A172 (cell line): ENCODE measurements at places on chromosomes 11 and 22. TPM values are rescaled to one million over a fixed set of nuclear protein-coding genes. Genes with fewer than 3 reads are reported as not detected.
A peak's percentile ranks its signal among the peaks of the same experiment; 100 is the strongest.

The CREB3L1 gene
- 7.5 and 15.4 TPM in 2 replicates for total RNA-seq

The CARD18 gene
- not detected in 2 replicates for total RNA-seq

DNA sequence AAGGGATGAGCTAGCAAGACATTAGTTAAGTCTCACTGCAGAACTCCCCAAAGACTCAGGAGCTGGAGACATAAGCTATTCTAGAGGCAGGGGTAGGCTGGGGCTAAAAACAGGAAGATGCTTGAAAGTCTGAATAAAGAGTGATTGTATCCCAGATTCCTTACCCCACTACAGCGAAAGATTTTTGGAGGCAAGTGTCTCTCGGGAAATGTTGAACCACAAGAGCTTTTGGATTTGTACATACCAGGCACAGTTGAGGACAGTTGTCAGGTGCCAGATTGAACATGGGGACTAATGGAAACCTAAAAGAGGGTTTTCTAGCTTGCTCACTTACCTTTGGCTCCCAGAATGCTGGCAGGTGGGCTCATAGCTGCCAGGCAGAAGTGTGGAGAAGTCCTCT, 43.5 kb upstream of the OR9Q1 start:
- no peak for DNase-seq

- DNase-seq = no peak
Observed at GRCh38 chr11:57210781-57211180, 26.3 kb downstream of the APLNR start.

GRCh38 chr11:96299155-96299888, 43.7 kb downstream of the MAML2 start:
- DNase-seq = no peak

DNA sequence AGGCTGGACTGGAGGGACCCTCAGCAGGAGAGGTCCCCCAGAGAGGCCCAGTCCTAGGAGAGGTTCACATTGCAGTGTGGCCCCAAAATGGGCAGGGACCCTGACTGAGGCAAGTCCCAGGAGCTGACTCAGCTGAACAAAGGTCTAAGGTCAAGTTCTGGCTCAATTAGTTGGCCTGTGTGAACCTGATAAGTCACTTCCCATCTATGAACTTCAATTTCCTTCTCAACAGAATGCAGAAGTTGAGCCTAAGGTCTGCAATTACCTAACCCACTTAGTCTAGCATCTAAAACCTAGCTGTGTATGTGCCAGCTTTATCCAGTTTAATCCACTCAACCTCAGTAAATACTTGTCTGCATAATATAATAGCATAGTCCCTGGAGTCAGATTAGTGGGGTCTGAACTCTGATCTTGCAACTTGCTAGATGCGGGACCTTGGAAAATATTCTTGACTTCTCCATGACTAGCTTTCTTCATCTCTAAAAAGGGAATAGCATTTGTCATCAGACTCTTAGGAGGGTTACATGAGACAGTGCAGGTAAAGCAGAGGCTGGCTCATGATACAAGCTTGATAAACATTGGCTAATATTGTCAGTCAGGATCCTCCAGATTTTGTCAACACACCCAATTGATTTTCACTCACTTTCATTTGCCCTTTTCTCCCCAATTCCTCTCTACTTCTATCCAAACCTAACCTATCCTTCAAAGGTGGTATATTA, 465.5 kb downstream of the INSC start:
- DNase-seq = no peak

DNA sequence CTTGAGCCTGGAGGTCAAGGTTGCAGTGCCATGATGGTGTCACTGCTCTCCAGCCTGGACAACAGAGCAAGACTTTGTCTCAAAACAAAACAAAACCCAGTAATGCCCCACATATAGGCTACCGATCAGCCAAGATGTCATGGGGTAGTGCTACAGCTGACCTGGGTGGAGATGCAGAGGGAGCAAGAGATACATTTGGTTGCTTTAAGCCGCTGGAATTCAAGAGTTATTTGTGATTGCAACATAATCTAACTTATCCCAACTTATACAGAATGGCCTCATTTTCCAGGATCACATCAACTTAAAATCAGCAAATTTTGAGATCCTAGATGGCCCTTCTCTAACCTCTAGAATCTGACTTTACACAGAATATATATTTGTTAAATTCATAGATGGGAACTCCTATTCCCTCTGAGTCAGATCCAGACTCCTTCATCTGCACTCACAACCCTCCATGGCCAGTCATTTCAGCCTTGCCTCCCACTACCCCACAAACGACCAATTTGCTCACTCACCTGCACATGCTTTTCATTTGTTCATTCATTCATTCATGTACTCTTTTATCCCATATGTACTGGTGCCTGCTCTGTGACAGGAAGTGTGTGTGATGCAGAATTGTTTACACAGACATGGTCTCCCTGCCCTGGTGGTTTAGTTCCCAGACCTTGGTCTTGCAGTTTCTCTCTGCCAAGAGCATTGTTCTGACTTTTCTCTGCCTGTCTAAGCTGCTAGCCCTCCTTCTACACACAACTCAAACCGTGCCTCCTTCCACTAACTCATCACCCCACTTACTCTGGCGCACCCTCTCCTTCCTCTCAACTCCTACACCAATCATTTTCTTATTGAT, 24.1 kb upstream of the APLNR start:
- no peak for DNase-seq

DNA sequence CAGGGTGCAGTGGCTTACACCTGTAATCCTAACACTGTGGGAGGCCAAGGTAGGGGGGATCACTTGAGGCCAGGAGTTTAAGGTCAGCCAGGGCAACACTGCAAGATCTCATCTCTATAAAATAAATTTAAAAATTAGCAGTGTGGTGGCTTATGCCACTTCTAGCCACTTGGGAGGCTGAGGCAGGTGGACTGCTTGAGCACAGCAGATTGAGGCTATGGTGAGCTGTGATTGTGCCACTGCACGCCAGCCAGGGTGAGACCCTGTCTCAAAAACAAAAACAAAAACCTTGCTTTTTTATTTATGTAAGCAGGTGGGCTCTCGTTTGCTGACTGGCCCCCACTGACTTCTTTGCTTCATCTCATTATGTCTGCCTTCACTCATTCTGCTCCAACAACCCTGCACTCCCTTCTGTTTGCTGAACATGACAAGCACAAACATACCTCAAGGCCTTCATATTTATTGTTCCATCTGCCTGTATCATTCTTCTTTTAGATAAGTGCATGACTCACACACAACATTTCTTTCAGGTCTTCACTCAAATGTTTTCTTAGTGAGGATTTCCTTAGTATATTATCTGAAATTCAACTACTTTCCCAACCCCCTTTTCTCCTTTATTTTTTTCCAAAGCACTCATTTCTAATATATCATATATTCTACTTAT, 32.4 kb upstream of the CLNS1A start:
- DNase-seq = peak; percentile 50

DNA sequence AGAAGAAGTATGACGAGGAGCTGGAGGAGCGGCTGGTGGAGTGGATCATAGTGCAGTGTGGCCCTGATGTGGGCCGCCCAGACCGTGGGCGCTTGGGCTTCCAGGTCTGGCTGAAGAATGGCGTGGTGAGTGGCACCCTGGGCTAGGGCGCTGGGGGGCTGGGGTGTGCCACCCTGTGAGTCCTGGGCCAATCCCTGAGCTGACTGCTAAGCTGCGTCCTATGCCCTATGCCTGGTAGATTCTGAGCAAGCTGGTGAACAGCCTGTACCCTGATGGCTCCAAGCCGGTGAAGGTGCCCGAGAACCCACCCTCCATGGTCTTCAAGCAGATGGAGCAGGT, 3.9 kb downstream of the TAGLN start:
- no peak for DNase-seq

- no peak for DNase-seq
Observed at GRCh38 chr11:113907152-113907551, 2.6 kb downstream of the HTR3B start.
